ENCODE measurements at places on chromosomes 11 and 22. TPM values are rescaled to one million over a fixed set of nuclear protein-coding genes. Genes with fewer than 3 reads are reported as not detected.
A peak's percentile ranks its signal among the peaks of the same experiment; 100 is the strongest.

GRCh38 chr22:35314161-35314942 is 14.7 kb downstream of the TOM1 start:
- DNase-seq: no peak

Gene STT3A
- 182 TPM for total RNA-seq

DNA sequence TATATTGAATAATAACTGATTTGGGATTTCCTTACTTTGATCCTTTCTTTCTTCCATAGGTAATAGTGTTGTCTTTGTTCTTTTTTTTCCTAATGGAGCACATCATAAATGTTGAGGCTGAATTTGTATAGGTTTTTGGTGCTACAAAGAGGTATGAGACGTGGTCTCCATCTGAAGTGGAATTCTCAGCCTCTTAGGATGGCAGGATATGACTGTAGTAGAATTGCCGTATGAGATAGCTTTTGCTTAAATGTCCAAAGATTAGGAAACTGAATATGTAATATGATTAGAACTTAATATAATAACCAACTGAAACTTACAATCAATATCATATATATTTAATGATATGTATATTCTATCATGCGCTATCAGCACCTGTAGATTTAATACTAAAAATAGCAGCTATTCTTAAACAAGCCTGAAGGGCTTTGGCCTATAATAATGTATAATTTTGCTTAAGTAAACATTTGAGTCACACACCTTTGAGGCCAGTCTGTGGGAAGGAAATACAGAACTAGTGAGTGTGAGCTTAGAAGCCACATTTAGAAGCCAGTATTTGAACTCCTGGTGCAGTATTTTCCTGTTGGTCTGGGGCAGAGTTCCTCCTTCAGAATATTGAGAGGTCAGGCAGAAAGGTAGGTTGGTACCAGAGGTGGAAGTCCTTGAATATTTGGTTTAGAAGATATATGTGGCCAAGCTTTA is 62.6 kb downstream of the SWAP70 start:
- DNase-seq: peak; percentile 81

DNA sequence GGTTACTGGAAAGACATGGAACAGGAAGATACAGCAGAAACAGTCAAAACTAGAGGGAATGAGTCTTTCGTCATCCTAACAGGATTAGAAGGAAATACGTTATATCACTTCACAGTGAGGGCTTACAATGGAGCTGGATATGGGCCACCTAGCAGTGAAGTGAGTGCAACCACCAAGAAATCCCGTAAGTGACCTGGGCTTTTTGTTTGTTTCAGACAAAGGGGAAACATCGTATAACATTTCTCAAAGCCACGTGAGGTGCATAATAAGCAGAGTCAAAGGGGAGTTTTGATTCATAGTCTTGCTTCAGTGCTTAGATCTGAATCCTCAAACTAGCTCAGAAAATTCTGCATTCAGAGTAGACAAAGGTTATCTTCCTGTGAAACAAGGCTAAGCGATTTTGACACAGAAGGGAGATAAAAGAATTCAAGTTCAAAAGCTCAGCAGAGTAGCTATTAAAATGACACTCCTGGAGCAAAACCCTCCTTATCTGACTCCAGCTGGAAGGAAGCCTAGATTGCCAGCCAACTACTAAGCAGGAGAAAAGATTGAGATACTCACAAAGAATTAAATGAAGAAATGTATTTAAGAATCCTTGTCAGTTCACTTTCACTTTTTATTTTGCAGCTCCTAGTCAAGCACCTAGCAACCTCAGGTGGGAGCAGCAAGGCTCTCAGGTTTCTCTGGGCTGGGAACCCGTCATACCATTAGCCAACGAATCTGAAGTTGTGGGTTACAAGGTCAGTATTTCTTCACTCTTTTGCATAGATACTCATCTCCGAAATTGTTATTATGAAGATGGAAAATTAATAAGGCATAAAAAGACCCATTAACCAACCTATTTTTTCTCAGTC is 346.4 kb upstream of the ARHGAP42 start:
- DNase-seq: no peak

DNA sequence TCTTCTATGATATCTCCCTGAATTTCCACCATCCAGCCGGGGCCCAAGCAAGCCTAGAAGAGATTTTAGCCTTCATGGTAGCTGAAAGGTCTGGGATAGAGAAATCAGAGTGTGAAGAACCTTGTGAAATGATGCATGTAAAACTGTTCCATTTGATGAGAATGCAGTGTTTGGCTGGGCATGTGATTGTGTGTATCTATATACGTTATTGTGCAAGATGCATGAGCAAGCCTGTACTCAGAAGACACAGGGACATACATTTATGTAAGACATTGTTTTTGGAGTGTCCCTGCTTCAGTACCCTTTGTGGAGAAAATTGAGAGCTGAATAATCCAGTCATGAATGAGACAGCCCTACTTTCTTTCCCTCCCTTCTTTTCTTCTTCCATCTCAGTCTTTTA is 15.2 kb upstream of the OR52K2 start:
- DNase-seq: no peak

Gene KCNJ4
- total RNA-seq: not detected

DNA sequence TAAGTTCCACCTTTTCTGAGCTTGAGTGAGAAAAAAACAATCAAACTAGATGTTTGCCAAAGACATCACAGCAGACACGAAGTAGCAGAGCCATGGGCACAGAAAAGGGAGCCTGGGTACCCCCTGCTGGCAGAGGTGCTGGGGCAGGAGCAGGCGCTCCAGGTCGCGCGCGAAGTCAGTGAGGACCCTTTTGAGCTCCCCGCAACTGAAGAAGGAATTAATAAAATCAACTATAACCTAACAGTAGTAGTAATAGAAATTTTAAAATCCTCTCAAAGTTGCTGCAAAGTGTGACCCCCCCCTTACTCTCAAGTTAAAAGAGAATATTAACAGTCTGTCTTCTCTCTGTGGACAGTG is 20.0 kb upstream of the PARVB start:
- no peak for DNase-seq

Gene CRYBA4
- not detected for total RNA-seq

DNA sequence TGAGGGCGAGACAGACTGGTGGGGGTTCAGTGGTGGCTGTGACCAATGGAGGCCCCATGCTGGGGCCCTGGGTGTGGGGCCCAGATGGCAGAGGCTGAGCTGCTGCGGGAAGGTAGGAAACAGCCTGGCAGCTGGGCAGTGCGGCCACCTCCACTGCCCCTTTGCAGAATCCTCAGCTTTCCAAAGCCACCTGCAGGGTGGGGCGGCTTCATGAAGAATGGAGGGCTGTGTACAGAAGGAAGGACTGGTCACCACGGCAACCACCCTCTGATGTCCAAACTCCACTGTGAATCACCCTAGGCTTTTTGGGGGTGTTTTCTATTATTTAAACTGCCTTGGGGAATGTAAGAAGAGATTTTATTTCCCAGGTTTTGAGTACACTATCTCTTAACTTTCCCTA is 166.3 kb upstream of the NAV2 start:
- DNase-seq: no peak

GRCh38 chr11:57458410-57459163 is 1.7 kb upstream of the RTN4RL2 start:
- DNase-seq: peak; percentile 60

Gene OR6A2
- 0.06 TPM for total RNA-seq
